ENCODE measurements at places on chromosomes 5 and 9.

GRCh38 chr5:122909470-122910100 is 64.2 kb downstream of the SNX24 start:
- no peak for DNase-seq

DNA sequence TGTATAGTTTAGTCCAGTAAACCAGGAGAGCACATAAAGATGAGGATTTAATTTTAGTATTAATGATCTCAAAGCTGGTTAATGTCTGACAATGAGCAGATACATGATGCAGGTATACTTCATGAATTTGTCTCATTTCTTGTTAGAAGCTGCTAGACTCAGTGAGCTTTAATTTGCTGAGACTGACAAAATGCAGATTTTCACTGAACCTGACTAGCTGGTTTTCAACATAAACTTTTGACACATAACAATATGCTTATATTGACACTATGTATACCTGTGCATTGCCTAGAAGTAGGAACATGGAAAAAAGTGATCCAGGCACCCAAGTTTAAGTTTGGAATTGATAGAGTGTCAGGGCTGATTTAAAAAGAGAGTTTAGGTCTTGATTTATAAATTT is 10.8 kb downstream of the UBLCP1 start:
- no peak for DNase-seq

DNA sequence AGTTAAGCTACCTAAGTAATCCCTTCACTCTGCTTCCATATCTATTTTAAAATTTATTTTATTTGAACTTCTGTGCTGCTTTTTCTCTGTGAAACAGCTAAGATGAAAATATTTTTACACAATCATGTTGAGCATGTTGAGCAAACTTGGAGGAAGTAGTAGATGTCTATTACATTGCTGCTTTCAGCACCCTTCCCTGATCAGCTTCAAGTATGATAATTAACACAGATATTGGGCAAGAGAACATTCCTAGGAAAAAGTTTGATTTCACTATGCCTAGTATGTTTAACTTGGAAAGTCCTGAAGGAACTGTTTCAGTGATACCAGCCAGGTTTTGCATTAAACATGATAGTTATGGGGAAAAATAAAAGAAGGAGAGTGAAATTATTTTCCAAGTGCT is 283.6 kb downstream of the ELAVL2 start:
- no peak for DNase-seq

- no peak for DNase-seq
Observed at GRCh38 chr5:39775086-39775796, 350.5 kb upstream of the DAB2 start.

DNA sequence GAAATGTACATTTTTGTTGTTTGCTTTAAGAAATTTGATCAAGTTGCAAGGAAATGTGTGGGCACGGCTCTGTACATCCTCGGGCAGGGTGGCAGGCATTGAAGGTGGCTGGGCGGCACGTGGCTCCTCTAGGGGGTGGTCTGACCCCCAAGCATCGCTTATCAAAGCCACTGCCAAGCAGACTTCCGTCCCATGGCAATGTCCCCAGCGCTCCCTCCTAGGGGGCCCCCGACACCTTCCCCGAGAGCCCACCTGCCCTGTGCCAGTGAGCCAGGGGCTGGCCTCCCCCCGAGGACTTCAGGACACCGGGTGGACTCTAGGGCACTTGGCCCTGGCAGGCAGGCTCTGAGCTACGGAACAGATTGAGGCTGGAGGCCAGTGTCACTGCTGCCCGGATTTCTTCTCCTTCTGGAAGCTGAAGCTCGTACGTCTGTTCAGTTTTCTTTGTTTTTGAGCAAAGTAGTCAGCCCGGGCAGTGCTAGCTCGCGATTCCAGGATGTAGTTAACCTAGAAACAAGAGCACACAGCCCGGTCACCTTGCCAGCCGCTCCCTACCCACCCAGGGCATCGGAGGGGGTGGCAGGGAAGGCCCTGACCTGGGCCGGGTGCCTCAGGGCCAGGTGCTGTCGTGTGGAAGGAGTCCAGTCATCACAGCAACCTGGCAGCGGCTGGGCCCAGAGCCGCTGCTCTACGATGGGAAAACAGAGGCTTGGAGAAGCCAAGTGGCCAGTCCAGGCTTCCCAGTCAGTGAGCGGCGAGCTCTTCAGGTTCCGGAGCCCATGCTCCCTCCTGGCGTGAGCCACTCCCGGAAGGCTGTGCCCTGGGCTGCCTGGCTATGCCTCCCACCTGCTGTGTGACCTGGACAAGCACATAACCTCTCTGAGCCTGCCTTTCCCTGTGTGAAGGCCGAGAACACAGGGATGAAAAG is 177.1 kb downstream of the GAPVD1 start:
- no peak for DNase-seq

DNA sequence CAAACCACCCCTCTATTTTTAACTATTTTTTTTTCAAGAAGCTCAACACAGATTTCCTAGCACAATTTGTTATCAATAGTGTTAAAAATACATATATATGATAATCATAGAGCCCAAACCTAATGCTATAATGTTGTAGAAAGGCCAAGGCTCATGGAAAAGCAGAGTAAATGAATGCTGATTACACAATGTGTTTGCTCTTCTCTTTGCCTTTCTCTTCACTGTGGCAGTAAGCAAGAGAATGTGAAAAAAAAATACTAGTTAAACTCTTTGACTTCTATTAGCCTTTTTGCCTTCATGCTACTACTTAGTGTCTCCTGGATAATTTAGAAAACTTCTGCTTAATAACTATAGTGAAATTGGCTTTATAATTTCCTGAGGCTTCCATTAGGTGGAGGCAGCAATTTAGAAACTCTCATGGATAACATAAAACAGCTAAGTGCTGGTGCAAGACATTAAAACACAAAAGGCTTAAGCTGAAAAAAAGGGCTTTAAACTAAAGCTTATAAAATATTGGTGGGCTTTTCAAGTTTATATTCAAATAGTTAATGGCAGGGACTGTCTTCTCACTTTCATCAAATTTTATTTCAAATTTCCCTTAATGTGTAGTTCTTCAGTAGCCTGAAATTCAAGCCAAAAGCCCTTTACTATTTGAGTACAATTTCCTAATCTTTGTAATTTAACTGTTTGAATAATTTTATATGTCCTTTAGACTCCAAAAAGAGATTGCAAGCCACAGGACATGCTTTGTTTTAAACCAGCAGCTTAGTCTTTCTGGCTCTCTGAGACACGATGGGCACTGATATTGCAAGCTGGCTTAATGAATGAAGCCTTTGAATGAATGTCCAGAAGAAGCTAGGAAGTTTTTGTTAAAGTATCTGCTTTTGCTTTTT is 2031.8 kb upstream of the CDH6 start:
- DNase-seq, result no peak

DNA sequence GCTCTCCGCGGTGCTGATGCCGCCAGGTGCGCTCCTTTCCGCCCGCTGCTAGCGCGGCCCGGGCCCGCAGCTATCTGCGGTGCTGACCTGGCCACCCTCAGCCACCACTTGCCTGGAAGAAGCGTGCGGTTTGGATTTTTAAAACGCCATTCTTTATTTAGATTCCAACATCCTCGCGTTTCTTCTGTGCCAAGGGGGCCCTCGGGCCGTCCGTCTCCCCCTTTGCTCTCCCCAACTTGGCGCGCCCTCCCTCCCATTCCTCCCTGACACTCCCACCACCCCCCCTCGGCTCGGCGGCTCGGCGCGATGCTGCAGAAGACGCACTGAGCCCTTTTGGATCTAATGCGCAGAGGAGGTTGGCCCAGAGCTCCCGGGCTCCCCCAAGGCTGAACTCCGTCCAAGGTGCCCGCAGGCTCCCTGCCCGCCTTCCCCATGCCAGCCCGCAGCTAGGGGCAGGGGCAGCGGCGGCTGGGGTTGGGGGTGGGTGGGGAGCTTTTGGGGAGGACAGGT is at the start of gene BARHL1:
BARHL1 (plus strand) TSS at position 331 of the 510 bp plus-strand sequence. CDS start 192 bp downstream, outside the sequence.
- no peak for DNase-seq

GRCh38 chr5:4081059-4081458 is 485.4 kb downstream of the IRX1 start:
- no peak for DNase-seq

DNA sequence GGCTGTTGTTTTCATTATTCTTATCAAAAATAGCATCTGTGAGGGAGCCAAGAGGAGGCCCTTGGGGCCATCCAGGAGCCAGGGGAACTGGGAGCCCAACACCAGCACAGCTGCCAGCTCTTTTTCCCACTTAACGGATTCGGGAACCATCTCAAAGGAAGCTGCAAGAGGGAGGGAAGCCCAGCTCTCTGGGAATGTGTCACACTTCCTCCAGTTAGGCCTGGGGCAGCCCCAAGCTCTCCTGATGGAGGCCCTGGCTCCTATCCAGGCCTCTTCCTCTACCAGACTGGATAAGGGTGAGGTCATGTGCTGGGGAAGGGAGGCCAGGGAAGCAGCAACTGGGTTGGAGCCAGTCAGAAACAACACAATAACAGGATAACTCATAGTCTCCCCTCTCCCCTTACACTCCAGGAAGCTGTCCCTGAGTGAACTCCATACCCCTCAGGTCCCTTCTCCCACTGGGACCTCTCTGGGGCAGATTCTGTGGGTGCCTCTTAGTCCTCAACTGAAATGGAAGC is 12.7 kb downstream of the CSF2 start:
- DNase-seq, result no peak

- DNase-seq, result no peak
Observed at GRCh38 chr5:5899716-5900115, 477.2 kb downstream of the ICE1 start.

GRCh38 chr9:2655411-2655901 is 33.9 kb downstream of the VLDLR start:
- no peak for DNase-seq

Data from NCI-H187 (cell line).